ENCODE measurements at places on chromosomes 5 and 9.

DNA sequence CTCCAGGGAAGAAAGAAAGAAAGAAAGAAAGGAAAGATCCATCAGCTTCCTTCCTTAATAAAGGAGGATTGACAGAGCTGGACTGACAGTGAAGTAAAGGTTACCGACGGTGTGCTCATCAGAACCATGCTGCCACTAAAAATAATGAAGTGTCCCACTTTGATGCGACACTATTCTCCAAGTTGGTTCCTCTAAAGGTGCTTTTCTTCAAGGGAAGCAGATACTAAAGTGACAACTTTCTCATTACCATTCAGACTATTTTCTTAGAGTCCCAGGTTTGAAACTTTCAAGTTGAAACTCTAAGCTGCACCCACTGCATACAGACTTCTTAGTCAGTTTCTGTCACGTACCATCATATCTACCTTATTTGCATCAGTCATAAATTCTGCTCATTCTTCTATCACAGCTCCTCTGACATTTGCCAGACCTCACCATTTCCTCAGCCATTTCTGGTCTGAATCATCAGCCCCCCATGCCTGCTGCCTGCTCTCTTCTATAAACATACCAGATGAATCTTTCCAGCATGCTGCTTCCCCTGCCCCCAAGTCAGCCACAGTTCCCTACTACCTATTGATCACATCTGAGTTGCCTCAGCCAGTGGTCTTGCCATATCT is 177.6 kb downstream of the DEPDC1B start:
- DNase-seq, result no peak

- no peak for DNase-seq
Observed at GRCh38 chr9:137880160-137880975, 2.8 kb downstream of the CACNA1B start.

GRCh38 chr5:91487420-91487819 is 104.3 kb upstream of the ARRDC3 start:
- DNase-seq, result no peak

DNA sequence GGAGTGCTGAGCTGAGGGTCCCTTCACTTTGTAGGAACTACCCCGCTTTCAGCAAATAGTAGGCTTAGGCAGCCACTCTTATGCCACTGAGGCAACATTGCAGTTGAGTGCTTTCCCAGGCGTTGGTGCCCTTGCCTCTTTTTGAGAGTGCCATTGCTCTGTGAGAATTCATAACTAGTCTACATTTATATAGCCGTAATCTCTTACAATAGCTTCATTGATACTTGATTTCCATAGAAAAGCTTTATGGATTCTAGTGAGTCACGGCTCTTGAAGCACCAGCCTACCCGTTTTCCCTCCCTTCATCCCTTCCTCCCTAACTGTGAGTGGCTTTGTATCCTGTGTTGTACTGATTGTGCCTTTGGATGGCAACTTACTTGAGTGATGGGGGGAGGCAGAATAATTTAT is 283.9 kb downstream of the AOPEP start:
- no peak for DNase-seq

- no peak for DNase-seq
Observed at GRCh38 chr9:26158631-26159150, 480.4 kb upstream of the TUSC1 start.

DNA sequence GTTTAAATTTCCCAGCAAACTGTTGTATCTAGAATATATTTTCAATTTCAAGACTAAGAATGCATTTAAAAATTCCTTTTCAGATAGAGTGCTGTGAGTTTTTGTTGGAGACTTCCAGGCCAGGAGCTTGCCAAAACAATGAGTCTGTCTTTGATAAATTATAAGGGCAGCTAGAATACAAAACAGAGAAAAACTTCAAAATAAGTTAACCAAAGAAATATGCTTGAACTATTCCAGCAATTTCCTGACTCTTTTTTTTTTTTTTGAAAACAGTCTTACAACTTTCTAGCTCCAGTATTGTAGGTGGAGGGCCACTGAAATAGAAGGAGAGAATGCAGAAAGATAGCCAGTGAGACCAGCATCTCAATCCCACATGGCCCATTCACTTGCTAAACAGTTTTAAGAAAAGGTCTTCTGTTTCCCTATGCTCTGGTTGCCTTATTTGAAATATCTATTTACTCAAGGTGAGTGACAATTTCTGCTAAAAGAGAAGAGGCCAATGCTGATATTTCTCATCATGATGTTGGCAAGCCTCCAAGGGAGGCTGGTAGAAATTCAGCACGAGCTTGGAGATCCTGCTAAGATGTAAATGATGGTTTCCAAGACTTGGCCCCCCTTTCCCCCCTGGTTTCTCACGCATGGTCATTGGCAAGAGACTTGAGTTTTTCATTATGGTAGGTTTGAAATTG is 103.2 kb downstream of the USP20 start:
- no peak for DNase-seq

- no peak for DNase-seq
Observed at GRCh38 chr5:127785098-127785927, 82.1 kb downstream of the CCDC192 start.

DNA sequence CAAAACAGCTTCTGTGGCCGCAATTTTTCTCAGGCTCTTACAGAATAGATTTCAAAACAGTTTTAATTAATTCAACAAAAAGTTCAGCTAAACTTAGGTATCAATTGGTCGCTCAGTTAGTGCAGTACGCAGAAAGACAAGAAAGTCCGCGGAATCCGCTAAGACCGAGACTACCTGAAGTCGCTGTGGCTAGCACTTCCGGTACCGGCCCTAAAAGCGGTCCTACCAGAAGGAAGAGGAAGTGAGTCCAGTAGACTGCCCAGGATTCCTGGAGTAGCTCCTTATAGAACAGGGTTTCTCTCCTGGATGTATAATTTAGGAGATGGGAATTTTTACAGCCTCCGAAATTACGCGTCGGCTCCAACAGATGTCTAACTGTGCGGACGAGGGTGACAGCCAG is 16.6 kb upstream of the PCDHB2 start:
- no peak for DNase-seq

GRCh38 chr5:140249536-140249935 is 53.4 kb downstream of the PFDN1 start:
- DNase-seq, result no peak

- no peak for DNase-seq
Observed at GRCh38 chr9:90805006-90805996, 3.7 kb downstream of the SYK start.

- peak; percentile 15 for DNase-seq
Observed at GRCh38 chr9:114430457-114430856, 42.7 kb upstream of the AKNA start.

GRCh38 chr9:97136421-97136820 is 97.5 kb upstream of the CTSV start:
- no peak for DNase-seq

- no peak for DNase-seq
Observed at GRCh38 chr5:96074870-96075269, 113.2 kb upstream of the ELL2 start.

GRCh38 chr5:137573376-137573775 is 74.2 kb upstream of the SPOCK1 start:
- DNase-seq, result no peak

DNA sequence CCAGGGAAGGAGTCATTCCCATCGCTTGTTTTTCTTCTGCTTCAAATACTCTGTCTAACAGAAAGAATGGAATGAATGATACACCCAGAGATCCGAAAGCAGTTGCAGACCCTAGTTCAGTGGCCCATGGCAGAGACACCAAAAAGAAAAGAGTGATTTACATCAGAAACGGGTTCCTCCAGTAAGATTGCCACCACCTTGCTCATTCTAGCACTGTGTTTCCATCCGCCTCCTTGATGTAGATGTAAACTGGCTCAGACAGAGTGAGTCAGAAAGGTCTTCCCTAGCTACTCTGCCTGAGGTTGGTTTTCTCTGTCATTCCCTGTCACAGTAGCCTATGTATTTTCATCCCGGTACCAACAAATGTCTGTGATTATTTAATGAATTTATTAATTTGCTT is 15.9 kb upstream of the CLINT1 start:
- DNase-seq, result no peak

- no peak for DNase-seq
Observed at GRCh38 chr5:172556262-172556661, 84.8 kb upstream of the NEURL1B start.

GRCh38 chr5:181170237-181170825 is 22.9 kb downstream of the OR2V2 start:
- DNase-seq, result no peak

GRCh38 chr5:39399135-39400036 is 25.4 kb downstream of the DAB2 start:
- no peak for DNase-seq

DNA sequence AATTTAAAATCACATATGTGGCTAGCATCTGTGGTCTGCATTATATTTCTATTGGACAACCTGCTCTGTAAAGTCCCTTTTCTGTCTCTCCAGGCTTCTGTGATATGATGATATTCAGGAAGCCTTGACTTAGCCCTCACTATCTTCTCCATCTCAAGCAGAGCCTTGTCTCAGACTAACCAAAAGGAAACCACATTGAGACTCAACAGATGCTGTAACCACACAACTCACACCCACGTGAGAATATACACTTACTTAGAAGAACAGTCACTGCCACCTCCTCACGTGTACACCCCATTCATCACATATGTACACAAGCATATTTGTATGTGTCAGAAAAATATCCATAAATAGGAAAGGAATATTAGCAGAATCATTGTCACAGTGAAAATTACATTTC is 33.6 kb downstream of the HTR4 start:
- no peak for DNase-seq

DNA sequence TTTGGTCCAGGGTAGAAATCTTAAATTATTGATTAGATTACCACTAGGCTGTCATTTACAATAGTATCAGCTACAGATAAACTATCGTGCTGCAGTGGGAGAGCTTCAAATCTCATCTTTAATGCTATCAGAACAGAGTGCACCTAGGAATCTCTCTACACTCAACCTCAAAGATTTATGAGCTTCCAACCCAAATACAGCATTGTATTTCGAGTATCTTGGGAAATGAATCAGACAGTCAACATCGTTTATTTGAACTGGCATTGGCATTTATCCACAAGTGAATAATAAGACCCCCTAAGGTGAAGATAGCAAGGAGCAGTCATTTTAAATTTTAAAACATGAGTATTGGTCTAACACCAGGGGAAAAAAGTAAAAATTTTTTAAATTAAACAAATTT is 1203.2 kb downstream of the CDH12 start:
- no peak for DNase-seq

- no peak for DNase-seq
Observed at GRCh38 chr5:57410374-57411320, 72.0 kb downstream of the ACTBL2 start.

- no peak for DNase-seq
Observed at GRCh38 chr5:171534043-171534895, 114.8 kb downstream of the FGF18 start.

GRCh38 chr9:136614967-136615623 is 47.6 kb upstream of the EGFL7 start:
- no peak for DNase-seq

DNA sequence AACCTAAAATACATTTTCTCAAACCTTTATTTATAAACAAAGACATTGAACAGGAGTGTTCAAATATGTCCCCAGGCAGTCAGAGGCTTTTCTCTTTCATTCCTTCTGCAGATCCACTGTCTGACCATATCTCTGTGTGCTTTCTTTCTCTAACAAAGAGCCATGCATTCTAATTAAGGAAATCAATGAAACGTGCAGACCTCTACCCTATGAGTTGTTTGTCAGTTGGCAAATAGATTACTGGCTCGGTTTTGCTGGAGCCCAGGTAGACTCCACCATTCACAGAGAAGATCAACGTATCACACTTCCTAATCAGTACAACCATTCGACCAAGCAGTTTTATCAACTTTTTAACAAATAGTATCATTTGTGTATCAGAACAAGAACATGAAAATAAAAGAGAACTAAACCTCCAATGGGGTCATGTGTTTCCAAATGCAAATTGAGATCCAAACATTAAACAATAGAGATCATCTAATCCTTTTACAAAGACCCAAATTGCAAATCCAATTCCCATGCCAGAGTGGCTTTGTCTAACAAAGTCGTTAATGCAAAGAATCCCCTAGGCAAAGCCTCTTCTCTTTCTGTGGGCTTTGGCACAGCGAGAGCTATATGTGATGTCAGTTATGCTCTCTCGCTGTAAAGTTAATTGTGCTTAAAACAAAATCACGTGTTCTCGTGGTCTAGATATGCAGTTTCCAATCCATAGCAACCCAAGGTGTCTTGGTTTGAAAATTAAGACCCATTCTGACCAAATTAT is 16.8 kb downstream of the KLF4 start:
- no peak for DNase-seq

- no peak for DNase-seq
Observed at GRCh38 chr5:17302604-17303003, 85.2 kb downstream of the BASP1 start.

- DNase-seq, result no peak
Observed at GRCh38 chr9:121326130-121326838, 43.8 kb downstream of the STOM start.

- DNase-seq, result no peak
Observed at GRCh38 chr5:132199116-132199680, 28.5 kb downstream of the P4HA2 start.

- no peak for DNase-seq
Observed at GRCh38 chr9:133978899-133979272, 13.2 kb downstream of the VAV2 start.

- no peak for DNase-seq
Observed at GRCh38 chr5:135124724-135125123, 90.7 kb upstream of the PITX1 start.

DNA sequence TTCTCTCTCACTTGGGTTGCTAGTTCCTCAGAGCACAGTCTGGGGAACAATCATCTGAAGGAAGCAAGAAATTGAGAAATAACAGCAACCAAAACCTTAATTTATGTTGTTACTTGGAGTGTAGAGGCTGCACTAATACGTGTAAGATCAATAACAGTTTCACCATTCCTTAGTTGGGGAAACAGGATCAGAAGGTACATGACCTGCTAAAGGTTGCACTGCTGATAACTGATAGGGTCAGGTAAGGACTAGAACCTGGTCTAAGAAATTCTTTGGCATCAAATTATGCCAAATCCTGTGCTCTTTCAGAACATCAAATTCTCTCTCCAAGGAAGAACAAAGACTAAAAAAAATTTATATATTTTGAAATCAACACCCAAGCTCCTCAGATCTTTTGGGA is 278.6 kb upstream of the C9orf72 start:
- DNase-seq, result no peak

GRCh38 chr5:43427306-43427705 is 15.1 kb upstream of the CCL28 start:
- DNase-seq, result no peak

DNA sequence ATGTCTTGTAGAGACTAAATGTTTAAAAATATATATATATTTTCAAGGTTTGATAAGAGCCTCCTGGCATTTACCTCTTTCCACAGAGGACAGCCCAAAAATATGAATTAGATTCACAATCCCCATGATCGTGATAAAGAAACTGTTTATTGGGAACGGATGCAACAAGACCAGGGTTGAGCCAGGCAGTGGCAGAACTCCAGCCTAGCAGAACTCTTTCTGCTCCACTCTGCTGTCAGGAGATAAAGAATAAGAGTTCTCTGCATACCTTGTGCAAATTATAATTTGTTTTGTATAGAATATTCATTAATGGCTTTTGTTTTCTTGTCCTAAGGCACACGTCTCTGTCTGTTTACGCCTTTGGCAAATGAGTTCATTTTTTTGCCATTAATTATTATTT is 472.2 kb downstream of the TUSC1 start:
- no peak for DNase-seq

- DNase-seq, result no peak
Observed at GRCh38 chr9:7209016-7209715, 451.4 kb downstream of the KDM4C start.

GRCh38 chr5:135244620-135245021 is 154.4 kb downstream of the MACROH2A1 start:
- DNase-seq, result peak; percentile 16

- DNase-seq, result no peak
Observed at GRCh38 chr9:112043423-112043822, 131.7 kb downstream of the SUSD1 start.

- DNase-seq, result no peak
Observed at GRCh38 chr5:146398826-146399225, 48.3 kb upstream of the TCERG1 start.

All from activated CD4-positive, CD25-positive, alpha-beta regulatory T cell treated with anti-CD3 and anti-CD28 coated beads, Interleukin-2, amount 50 U/mL, for 72 hours (primary cell).